ENCODE measurements at places on chromosomes 2 and 18. TPM values are rescaled to one million over a fixed set of nuclear protein-coding genes. Genes with fewer than 3 reads are reported as not detected.
A peak's percentile ranks its signal among the peaks of the same experiment; 100 is the strongest.

TMSB10 gene
- 12,994 TPM for polyA plus RNA-seq

SERPINB2 gene
- polyA plus RNA-seq, result 96.4 TPM

DNA sequence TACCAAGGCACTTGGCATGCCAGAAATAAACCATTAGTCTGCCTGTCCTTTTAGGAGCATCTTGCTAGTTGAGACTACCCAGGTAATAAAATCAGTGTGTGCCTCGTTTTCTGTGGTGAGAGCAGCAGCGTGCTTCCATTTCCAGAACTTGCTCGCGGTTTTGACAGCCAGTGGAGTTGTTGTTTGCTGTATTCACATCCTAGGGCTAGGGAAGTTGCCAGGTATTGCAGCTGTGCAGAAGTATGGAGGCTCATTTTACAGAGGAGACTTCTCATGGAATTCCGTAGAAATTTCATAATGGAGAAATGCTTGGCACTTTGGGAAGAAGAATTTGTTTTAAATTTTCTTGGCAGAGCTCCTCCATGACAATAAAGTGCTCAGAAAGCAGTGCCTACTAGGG is 1355.1 kb upstream of the ZEB2 start:
- no peak for DNase-seq

DNA sequence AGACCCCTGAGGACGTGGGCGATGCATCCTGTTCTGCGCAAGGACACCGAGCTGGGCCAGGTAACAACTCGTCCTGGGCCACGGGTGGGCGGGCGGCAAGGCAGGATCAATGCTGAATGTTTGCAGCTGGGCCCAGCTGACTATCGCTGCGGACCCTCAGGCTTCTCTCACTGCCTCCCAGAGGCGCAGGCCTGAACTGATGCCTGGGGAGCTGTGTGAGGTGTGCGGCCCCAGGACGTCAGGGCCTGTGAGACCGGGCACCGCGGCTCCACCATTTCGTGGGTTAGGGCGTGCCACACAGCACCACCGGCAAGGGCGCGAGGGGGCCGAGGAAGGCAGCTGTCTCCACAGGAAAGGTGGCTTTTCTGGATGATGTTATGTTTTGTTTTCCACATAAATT is 307.4 kb downstream of the NDUFA10 start:
- no peak for DNase-seq

PAX3 gene
- polyA plus RNA-seq, result not detected

- peak; percentile 61 for DNase-seq
Observed at GRCh38 chr2:17518212-17519154, at the start of gene RAD51AP2. Gene RAD51AP2, minus strand, starts transcription at chr2:17518440. Its CDS starts 25 bp downstream, at chr2:17518415.

DNA sequence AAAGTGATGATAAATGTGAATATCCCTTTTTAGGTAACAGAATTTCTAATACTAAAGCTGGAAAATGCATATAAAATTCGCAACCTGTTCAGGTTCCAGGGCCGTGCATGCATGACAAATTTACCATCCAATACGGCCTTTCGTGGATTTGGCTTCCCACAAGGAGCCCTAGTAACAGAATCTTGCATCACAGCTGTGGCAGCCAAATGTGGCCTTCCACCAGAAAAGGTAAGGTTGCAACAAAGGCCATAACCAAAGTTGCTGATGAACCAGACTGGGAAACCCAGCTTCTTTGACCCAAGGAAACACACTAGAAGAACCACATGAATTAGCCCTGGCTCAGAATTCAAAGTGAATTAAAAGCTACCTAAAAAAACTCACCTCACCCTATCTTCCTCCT is 49.6 kb upstream of the BZW1 start:
- DNase-seq, result no peak

VWC2L gene
- not detected for polyA plus RNA-seq

DNA sequence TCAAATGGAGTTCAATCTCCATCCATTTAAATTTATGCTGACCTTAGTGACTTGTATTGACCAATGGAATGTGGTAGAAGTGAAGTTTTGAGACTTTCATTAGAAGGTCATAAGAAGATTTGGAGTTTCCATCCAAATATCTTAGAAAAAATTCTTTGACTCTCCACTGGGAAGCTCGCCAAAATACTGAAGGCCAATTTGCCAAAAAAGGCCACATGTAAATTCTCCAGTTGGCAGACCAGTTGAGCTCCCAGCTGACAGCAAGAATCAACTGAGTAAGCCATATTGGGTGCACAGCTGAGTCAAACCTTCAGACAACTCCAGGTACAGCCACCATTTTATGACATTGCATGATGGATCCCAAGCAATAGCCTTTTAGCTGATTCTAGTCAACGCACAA is 228.3 kb upstream of the SETBP1 start:
- no peak for DNase-seq

- DNase-seq, result no peak
Observed at GRCh38 chr2:63651356-63651755, 62.6 kb downstream of the MDH1 start.

DNA sequence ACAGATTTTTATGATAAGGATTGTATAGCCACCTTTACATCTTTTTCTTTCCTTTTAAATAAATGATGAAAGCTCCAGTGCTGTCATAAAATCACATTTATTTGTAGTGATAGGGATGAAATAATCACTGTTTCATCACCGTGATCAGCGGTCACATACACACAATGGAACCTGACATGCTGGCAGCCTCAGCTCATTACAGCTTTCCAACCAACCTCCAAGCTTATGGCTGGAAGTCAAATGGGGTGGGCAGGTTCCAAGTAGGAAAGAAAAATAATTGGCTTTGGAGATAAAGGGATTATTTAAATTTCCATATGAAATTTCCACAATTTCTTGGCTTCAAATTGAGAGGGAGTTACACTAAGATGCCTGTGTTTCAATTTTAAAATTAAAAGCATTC is 251.3 kb downstream of the PLCL1 start:
- DNase-seq, result no peak

GRCh38 chr2:71190656-71191569 is 36.0 kb downstream of the PAIP2B start:
- peak; percentile 5 for DNase-seq

- peak; percentile 63 for DNase-seq
Observed at GRCh38 chr2:224861266-224861665, 145.1 kb upstream of the CCDC195 start.

IL36G gene
- polyA plus RNA-seq, result 0.43 TPM

Data from foreskin keratinocyte (primary cell).